ENCODE measurements at places on chromosomes 12 and 14. TPM values are rescaled to one million over a fixed set of nuclear protein-coding genes. Genes with fewer than 3 reads are reported as not detected.

DNA sequence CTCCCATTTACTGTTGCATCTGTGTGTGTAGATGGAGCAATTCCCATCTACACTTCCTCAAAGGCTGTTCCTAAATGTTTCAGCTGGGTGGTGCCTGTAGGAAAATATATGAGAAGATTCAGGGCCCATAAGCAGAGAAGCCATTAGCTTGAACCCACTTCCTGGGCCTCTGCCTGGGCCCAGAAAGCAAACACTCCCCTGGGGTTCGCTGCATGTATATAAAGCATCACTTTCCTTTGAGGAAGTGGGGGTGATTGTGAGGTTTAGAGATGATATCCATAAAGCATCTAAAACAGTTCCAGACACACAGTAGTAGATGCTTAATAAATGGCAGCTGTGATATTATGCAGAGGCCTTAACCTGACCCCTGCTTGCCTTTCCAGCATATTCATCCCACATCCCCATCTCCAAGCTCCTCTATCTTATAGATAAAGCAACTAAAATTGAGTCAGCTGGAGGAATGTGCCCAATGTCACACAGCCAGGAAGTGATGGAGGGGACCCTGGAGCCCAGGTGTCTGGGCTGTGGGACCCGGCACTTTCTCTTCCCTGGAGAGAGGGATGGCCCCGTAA lies 280.0 kb upstream of the CRY1 start:
- DNase-seq = no peak

MANSC4 gene
- polyA plus RNA-seq = not detected

DNA sequence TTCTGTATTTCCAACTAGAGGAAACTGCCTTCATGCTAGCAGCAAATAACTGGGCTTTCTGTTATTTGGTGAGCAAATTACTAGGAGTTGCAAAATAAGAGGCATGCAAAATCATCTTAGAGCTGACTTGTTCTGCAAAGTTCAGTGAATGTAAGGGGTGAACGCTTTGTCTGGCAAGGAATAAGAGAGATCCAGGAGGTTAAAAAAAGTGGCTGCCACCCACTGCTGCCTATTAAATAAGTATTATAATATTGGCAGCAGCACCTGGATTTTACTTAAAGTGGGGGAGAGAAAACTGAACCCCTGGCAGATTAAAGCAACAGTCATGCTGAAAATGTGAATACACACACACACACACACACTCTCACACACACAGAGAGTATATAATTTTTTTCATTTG lies 557.0 kb downstream of the FLRT2 start:
- DNase-seq = no peak

DNA sequence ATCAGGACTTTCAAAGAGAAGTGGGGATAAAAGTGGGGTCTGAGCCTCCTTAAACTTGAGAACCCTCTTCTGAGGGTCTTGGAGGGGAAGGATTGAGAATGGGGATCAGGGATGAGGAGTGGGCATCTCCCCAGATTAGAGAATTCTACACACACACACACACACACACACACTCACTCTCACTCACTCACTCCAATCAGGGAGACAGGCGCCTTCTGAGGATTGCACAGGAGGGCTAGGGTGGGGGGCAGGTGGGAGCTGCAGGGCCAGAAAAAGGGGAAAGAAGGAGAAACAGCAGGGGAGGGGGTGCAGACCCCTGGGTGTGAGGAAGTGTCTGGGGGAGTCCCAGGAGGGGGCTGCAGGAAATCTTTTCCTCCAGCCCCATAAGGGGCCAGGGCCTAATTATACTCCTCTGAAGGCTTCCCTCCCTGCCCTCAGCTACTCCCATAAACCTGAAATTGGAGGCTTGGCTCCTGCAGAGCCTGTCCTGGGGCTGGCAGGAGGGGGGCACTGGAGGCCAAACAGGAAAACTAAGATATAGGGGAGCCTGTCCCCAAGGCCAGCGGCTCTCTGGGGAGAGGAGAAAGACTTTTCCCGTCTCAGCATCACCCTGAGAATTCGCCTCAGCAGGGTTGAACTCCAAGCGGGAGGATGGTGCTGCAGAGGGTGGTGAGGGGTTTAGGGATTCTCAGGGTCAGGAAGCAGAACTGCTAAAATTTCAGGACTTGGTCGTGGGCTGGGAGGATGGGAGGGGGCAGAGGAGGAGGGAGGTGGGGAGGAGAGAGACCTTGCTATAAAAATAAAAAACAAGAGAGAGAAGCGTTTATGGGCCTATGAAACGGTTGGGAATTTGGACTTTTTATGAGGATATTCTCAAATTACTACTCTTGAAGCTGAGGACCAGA lies 1.6 kb downstream of the HOXC9 start:
- no peak for DNase-seq

DNA sequence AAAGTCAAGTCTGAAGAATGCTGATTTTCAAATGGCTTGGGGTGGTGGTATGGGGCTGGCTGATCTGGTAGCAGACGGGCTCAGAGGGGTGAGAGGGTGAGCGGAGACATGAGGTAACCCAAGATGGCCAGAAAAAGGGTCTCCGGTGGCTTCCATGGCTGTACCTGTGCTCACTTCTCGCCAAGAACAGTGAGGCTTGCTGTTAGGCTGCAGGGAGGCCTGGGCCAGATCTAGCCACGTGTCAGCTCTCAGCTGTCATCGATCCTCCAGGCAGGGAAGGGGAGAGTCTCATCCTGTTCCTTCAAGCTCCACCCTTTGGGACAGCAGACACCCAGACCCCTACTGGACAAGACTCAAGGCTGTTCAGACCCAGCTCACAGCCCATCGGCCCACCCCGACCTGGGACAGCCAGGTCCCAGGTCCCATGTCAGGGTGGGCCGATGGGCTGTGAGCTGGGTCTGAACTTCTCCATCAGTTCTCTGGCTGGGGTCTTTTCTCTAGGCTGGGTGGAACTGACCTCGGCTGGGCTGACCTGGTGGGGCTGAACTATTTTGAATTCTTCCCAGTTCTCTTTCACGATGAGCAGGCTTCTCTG lies 9.0 kb downstream of the LRTM2 start:
- DNase-seq = no peak

GRCh38 chr12:1884651-1885050 lies 33.8 kb downstream of the CACNA2D4 start:
- DNase-seq = no peak

CMA1 gene
- polyA plus RNA-seq = not detected

- peak; percentile 91 for DNase-seq
Observed at GRCh38 chr14:105480807-105481801, 5.6 kb upstream of the CRIP1 start.

DNA sequence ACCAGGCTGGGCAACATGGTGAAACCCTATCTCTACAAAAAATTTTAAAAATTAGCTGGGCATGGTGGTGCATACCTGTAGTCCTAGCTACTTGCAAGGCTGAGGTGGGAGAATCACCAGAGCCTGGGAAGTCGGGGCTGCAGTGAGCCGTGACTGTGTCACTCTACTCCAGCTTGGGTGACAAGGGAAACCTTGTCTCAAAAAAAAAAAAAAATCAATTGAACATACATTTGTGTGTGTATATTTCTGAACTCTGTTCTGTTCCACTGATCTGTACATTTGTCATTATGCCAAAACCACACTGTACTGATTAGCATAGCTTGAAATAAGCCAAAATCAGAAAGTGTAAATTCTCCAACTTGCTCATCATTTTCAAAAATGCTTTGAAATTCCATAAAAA lies 254.6 kb downstream of the SOX5 start:
- no peak for DNase-seq

- DNase-seq = peak; percentile 5
Observed at GRCh38 chr14:105492031-105492970, 1.3 kb downstream of the TEDC1 start.

DNA sequence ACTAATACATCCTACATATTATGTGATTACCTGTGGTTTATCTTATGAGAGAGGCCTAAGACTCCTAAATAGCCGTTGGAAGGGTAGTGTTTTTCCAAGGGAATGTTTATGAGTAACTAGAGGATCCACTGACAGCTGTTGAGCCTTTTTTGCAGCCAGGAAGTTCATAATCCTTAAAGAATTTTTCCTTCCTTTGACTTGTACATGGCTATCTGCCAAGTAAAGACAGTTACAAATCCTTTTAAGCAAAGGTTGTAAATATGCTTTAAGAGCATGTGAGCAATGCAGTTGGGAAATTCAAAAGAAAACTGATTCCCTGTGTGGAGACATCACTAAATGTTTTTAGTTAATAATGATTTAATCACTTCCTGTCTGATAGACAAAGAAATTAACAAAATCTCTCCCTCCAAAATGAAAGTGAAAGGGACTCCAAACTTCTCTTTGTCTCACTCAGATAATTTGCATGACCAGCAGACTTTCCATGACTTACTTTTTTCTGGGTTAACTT lies 333.8 kb downstream of the PDZRN4 start:
- DNase-seq = peak; percentile 60

DNA sequence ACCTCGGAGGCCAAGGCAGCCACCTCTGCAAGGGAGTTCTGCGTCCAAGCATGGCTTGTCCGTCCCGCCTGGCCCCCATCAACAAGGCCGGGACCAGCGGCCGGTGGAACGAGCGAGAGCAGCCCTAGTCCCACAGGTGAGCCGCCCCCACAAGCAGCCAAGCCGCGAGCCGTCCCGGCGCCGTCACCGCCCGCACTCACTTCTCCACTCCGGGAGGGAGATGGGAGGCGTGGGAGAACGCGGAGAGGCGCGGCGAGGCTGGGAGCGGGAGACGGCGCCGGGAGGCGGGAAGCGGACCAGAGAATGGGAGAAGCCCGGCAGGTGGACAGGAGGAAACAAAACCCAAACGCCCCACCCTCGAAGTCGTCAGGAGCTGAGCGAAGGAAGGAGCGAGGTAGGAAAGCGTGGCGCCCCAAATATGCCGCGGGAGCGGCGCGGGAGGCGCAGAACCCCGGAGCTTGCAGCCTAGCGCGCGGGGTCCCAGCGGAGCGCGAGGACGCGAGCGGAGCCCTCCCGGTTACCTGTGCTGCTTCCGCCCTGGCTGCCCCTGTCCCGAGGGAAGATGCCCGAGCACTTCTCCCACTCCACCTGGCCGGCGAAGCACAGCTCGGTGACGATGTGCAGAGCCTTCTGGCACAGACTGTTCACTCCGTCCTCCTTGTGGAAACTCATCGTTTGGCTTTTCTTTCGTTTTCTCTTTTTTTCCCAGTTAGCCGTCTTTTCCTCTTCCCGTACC lies 600 bp downstream of the SYT10 start:
- DNase-seq = peak; percentile 23

DNA sequence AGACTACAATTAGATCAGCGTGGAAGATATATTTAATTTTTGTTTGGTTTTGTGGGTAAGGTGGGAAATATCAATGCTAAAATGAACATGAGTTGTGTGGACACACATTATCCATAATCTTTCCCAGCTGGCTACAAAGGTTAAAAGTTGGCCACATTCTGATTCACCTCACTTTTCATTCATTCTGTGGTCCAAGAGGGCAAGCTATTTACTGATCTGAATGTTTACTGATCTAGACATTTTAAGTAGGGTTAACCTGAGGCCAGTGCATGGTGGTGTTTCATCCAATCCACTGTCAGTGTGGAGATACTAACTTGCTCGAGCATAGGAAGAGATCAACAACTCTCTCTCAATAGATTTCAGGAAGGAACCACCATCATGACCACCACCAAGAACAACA lies 71.6 kb downstream of the DCAF5 start:
- DNase-seq = peak; percentile 10

DNA sequence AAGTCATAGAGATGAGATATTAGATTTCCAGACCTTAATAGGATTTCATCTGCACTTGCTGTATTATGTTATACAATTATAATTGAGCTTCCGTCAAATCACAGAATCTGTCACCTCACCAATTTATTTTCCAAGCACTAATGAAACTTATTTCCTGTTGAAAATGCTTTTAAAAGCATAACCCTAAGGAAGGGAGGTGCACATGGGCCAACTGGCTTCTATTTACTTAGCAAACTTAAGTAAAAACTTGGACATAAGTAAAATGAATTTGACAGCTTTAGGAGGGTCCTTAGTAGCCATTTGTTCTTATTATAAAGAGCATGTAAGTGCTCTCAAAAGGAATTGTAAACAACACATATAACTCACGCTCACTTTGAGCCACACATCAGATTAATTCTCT lies 462.2 kb upstream of the TMPO start:
- no peak for DNase-seq

GRCh38 chr12:54229624-54230212 lies 40.9 kb upstream of the SMUG1 start:
- peak; percentile 39 for DNase-seq

GRCh38 chr12:5348491-5348890 lies 83.4 kb upstream of the NTF3 start:
- peak; percentile 37 for DNase-seq

GRCh38 chr14:92397953-92398564 lies 75.1 kb downstream of the SLC24A4 start:
- no peak for DNase-seq

- DNase-seq = peak; percentile 68
Observed at GRCh38 chr14:101360054-101360911, 201.0 kb upstream of the DIO3 start.

DNA sequence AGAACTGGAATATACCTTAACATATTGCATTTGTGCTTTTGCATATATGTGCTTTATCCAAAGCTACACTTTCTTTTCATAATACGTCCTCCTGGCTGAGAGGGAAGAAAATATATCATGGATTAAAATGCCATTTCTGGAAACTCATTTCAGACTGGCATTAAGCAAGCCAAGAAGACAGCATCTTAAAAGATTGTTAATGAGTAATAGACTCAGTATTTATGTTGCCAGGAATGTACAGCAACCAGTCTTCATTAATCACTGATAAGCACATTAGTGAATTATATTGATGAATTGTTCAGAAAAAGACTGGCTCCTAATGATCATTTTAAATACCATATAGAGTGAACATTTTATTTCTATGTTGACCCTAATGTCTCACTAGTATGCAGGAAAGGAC lies 134.9 kb upstream of the IFNG-AS1 start:
- no peak for DNase-seq

DNA sequence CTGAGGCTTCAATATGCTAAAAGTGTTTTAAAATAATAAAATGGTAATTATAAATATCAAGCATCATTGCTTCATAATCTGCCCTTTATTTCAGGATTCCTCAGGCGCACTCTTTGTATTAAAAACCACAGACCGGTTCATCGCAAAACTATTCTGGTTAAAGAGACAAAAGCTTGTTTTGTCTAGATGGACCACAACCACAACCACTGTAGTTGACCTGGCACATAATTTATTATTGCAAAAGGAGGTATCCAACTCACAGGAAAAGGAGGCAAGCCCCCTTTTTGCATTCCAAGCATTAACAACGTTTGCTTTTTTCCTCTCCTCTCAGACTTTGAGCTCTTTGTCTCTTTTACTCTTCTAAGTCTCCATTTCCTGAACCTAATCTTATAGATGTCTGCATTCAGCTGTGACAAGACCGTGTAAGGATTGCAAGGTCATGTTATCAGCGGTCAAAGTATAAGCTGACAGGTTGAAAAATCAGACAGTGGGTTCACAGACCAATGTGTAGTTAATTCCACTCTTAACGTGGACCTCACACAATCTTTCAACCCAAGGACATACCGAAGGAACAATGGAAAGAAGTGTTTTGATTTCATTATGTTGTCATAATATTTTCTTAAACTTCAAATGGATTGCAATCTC lies 1057.6 kb downstream of the GALC start:
- peak; percentile 14 for DNase-seq

SYT1 gene
- polyA plus RNA-seq = 1.4 TPM
